ENCODE measurements at places on chromosomes 4 and X. TPM values are rescaled to one million over a fixed set of nuclear protein-coding genes. Genes with fewer than 3 reads are reported as not detected.

The SLC25A4 gene
- 19.0 TPM for total RNA-seq

The ADGRL3 gene
- total RNA-seq, result 9.8 TPM

The NLGN4X gene
- 82.0 TPM for total RNA-seq

The GTPBP6 gene
- total RNA-seq, result 42.8 TPM

GRCh38 chr4:145722561-145722960, 42.6 kb downstream of the C4orf51 start:
- no peaks in the 10 kb centered on the region for H3K4me1 ChIP-seq
- no peak for DNase-seq
- no peak overlapping the region for H3K27ac ChIP-seq
- H3K4me3 ChIP-seq, result no peak overlapping the region
- no peaks in the 10 kb centered on the region for H3K36me3 ChIP-seq

- H3K27ac ChIP-seq, result no peak overlapping the region
- H3K4me3 ChIP-seq, result no peak overlapping the region
- H3K36me3 ChIP-seq, result no peaks in the 10 kb centered on the region
- H3K27me3 ChIP-seq, result no peaks in the 10 kb centered on the region
- DNase-seq, result no peak
Measured at GRCh38 chr4:83490876-83491450, 6.1 kb upstream of the ABRAXAS1 start.

DNA sequence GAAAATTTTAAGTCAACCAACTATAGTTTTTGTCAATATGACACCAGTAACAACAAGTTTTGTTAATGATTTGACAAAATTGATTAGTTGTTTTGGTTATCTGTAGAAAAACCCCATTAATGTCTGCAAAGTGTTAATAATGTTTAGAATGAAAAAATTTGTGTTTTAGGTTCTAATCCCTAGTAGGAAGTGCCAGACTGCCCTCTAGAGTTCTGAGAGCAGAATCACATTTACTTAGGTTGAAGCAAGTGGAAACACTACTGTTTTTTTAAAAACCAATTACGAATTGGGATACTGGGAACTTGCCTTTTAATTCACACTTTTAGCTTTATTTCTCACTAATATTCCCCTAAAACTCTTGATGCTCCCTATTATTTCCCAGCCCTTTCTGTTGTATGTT, 101.1 kb upstream of the CYLC1 start:
- no peak for DNase-seq
- no peak overlapping the region for H3K27ac ChIP-seq
- no peaks in the 10 kb centered on the region for H3K27me3 ChIP-seq
- no peaks in the 10 kb centered on the region for H3K36me3 ChIP-seq

GRCh38 chrX:20265221-20265725, 1.4 kb downstream of the RPS6KA3 start:
- H3K4me1 ChIP-seq, result no peaks in the 10 kb centered on the region
- peak; percentile 63 for DNase-seq
- peak overlapping the region; percentile 16 for H3K27ac ChIP-seq
- peak overlapping the region; percentile 91 for H3K4me3 ChIP-seq
- no peaks in the 10 kb centered on the region for H3K36me3 ChIP-seq

- H3K4me3 ChIP-seq, result no peak overlapping the region
- H3K27me3 ChIP-seq, result no peaks in the 10 kb centered on the region
- no peak for DNase-seq
- H3K4me1 ChIP-seq, result no peaks in the 10 kb centered on the region
- H3K36me3 ChIP-seq, result no peaks in the 10 kb centered on the region
Measured at GRCh38 chrX:40035726-40036125, 62.0 kb downstream of the BCOR start.

DNA sequence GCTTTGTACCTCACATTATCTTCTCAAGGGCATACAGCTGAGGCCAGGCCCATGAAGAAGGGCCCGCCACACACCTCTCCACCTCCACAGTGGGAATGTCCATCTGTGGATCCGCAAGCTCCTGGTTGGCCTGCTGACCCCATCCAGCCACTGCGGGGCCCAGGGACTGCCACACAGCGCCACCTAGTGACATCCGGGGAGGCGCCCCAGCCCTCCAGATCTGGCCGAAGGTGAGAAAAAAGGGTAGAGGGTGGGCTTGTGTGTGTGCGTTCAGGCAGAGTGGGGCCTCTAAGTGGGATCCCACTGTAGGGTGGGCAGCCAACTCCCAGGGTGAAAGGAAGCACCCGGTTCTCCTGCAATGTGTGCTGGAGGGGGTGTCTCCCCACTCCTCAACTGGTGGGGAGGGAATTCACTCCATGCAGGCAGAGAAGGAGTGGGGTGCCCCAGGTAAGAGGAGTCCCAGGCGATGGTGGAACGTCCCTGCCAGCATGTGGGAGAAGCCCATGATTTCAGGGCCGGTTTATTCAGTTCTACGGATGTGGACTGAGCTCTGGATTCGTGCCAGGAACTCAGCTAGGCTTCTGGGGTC, 117.3 kb downstream of the ENPP6 start:
- no peak overlapping the region for H3K4me3 ChIP-seq
- H3K36me3 ChIP-seq, result no peaks in the 10 kb centered on the region
- no peaks in the 10 kb centered on the region for H3K4me1 ChIP-seq
- DNase-seq, result peak; percentile 87

DNA sequence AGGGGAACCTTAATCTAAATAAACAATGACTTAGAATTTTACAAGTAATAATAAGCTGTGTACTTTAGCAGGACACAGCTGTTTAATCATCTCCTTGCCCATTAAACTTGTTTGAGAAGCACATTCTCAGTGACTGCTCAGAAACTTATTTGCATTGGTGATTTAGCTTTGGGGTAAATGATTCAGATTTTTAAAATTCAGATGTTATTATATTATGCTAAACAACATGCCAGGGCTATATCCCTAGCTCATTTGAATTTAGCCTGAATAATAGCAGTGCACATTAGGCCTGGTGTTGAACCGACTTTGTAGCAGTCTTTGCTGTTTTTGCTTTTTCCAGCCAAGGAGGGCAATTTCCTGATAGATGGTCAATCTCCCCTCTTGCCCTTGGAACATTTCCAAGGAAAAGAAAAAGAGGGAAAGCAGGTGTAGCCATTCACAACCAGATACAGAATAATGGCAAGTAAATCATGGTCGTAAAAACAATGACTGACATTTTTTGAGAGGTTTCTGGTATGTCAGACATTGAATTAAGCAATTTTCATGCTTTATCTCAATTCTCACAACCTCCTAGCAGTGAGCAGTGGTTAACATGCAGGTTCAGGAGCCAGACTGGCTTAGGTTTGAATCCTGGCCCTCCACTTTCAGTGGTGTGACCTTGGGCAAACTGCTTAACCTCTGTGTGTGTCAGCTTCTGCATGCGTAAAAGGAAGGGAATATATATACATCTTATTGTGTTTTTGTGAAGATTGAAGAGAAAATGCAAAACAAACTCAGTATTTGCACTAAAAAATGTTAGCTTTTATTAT, 16.8 kb downstream of the ARHGEF38 start:
- H3K27ac ChIP-seq, result no peak overlapping the region
- no peak for DNase-seq
- no peaks in the 10 kb centered on the region for H3K4me1 ChIP-seq
- H3K4me3 ChIP-seq, result no peak overlapping the region
- no peaks in the 10 kb centered on the region for H3K36me3 ChIP-seq
